ENCODE measurements at places on chromosomes 6 and 20.

DNA sequence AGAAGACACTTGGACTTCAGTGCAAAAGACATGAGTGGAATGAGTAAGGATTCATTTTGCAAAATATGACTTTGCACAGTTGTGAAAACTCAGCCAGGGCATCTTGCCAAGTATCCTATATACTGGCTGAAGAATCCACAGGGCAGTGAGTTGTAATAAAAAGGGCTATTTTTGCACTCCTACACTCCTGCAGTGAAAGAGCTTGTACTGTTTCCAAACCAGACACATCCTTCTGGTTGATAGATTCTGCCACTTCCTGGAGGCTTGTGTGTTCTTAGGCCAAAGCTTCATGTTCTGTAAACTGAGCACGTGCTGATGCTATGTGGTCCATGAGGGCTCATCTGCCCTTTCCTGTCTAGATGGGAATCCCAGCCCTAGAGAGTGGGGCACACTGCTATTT, 34.9 kb downstream of the GMPR start:
- DNase-seq, result no peak

DNA sequence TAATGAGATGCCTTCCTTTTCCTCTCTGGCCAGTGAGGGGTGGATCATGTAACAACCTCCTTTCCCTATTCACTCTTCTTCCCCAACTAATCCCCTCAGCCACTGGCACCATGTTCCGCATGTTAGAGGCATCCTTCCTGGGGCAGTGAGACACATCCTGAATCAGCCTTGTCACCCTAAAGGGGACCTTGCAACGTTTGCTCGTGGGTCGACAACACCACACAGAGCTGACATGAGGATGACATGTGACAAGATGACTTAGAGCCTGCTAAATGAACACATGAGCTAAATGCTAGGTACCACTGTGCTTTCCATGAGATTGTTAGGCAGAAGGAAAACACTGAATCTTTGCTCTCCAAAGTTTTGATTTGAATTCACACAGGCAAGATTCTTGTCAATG, 129.2 kb downstream of the ATXN1 start:
- peak; percentile 67 for DNase-seq

DNA sequence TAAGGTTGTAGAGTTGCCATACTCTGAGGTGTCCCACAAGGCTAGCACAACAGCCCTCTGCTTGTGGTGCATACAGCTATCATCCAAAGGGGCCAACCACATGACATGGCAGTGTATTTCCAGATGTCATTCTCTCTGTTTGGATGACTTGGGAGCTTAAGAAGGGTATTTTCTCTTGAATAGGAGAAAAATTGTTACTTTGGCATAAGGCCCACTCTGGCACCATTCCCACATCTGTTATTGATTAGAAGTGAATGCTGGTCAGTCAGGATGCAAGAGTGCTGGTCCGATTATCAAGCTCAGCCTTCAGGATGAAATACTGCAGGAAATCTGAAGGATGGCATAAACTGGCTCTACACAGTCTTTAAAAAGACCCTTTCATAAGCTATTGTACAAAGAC, 83.6 kb upstream of the C20orf144 start:
- no peak for DNase-seq

DNA sequence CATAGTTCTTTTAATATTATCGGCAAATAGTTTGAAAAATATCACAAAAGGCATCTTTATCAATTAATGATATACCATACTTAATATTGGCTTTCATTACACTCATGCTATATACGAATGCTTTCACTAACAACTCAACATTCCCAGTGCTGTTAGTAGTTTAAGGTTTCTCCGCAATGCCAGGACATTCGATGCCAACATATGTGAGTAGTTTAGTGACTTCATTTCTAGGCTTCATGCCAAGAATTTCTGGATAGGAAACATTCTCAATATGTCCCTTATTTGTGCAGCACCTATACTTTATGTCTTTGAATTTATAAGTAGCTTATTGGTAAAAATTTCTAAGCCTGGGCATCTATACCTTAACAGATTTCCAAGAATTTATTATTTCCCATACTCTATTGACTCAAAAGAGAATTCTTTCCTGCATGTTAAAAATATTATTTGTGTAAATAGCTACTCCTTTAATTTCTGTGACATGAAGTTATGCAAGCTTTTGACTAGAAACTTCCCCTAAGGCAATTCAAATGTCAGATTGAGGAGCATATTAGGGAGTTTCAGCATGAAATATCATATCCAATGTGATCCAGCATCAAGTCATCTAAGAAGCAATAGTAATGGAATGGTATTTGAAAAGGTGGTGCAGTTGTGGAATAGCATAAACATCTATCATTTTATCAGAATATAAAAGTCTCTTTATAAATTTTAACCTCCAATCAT, 236.0 kb upstream of the STXBP5 start:
- DNase-seq, result no peak
